ENCODE measurements at places on chromosomes 7 and 10. TPM values are rescaled to one million over a fixed set of nuclear protein-coding genes. Genes with fewer than 3 reads are reported as not detected.

The FLNC gene
- not detected for total RNA-seq

The SPRN gene
- total RNA-seq = not detected

The NPM3 gene
- total RNA-seq = 139 TPM

The ACBD7 gene
- total RNA-seq = 4.8 TPM

The IDI2 gene
- total RNA-seq = not detected

The FAM25G gene
- not detected for total RNA-seq

The ZNF467 gene
- not detected for total RNA-seq

The SLC26A5 gene
- 0.07 TPM for total RNA-seq

The BAIAP2L1 gene
- total RNA-seq = 1.9 TPM

All from activated T-helper 2 cell treated with anti-CD3 and anti-CD28 coated beads, Interferon-gamma antibody, Interleukin-2, Interleukin-4, amounts not matched to agents 10 μg/mL and 5 μg/mL and 100 μg/mL, durations not matched to agents 14 hours and 24 hours and 36 hours (primary cell).